ENCODE measurements at places on chromosomes 7 and 10. TPM values are rescaled to one million over a fixed set of nuclear protein-coding genes. Genes with fewer than 3 reads are reported as not detected.

The PNLIPRP3 gene
- not detected for total RNA-seq

GRCh38 chr10:34895977-34896376, 80.9 kb upstream of the PARD3 start:
- no peak for DNase-seq

The EIF4EBP2 gene
- 67.2 TPM for total RNA-seq

- DNase-seq = peak; percentile 58
Observed at GRCh38 chr7:38311329-38311937, 38.0 kb upstream of the TARP start.

- no peak for DNase-seq
Observed at GRCh38 chr7:121323515-121324302, 5.1 kb upstream of the WNT16 start.

Measured in dorsolateral prefrontal cortex (tissue), 122 donors.